ENCODE measurements at places on chromosomes 6 and 20.

DNA sequence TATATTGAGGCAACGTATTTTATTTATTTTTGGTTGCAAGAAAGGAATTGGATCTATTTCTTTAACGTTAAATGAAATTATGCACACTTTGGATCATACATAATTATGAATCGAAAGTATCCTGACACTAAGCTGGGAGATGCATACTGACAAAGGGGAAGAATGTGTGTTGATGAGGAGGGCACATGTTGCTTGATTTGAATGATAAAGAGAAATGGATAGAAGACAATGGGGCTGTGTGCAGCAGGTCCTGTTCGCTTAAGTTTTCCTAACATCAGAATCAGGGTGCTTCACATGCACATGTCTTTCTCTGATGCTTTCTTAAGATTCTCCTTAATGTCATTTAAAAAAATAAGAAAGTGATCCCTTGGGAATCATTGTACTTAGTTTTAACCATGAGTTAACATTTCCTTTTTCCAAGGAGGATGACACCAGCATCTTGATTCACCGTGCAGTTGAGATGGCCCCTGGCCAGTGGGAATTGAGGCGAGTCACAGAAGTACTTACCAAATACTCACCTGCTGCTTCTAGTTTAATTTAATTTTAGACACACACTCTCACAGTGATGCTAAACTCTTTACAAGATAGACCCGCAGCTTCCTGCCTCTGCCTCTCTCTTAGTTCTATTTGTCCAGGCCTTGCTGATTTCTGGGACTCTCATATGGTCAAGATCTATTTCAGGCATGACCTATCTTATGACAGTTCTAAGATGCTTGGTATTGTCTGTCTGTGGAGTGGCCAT is 116.5 kb downstream of the CLIC5 start:
- DNase-seq, result no peak

GRCh38 chr6:37104824-37105147 is 65.2 kb upstream of the PIM1 start:
- DNase-seq, result no peak

DNA sequence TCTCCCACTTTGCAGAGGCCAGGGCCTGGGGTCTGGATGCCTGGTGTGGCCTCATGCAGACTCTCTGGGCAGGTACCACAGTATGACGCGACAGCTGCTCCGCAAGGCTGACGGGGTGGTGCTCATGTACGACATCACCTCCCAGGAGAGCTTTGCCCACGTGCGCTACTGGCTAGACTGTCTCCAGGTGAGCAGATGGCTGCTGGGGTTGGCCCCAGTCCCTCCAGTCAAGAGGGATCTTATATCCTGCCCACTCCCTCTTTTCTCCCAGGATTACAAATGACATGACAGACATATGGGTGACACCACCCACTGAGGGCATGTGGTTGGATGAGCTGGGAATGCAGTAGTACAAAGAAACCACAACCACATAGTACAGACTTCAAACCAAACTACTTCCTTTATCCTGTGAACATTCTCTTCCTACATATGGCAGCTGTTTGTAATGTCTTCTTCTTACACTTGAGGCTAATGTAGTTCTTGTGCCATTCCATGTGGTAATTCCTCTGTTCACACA is 29.9 kb downstream of the RAB44 start:
- DNase-seq, result no peak

GRCh38 chr20:35034145-35034544 is 58.5 kb downstream of the TRPC4AP start:
- DNase-seq, result no peak

DNA sequence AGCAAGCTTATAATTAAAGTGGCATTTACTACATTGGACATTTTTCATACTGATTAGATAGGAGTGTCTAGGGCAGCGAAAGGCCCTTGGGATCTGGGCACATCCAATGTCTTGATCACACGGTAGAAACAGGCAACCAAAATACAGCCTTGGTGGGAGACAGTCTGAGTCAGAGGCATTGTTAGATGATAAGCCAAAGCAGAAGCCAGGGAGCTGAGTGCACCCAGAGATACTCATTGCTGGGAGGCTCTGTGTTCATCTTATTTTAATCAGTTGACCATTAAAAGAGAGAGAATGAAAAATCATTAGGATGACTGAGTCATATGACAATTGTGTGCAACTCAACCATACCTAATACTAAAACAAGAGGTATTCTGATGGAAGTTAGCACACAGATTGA is 109.5 kb downstream of the LCA5 start:
- DNase-seq, result no peak

DNA sequence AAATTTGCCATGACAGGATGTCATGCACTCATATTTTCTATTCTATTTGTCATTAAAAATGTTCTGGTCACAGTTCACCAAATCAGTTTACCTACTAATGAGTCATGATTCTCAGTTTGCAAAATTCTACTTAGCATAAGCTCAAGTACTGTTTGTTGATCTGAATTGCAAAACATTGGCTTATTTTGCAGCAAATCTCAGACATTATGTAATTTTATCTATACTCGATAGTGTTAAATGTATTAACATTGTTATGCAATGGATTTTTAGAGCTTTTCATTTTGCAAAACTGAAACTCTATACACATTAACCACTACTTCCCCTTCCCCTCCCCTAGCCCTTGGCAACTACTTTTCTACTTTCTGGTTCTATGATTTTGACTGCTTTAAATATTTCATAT is 213.8 kb upstream of the ZFP64 start:
- DNase-seq, result no peak

DNA sequence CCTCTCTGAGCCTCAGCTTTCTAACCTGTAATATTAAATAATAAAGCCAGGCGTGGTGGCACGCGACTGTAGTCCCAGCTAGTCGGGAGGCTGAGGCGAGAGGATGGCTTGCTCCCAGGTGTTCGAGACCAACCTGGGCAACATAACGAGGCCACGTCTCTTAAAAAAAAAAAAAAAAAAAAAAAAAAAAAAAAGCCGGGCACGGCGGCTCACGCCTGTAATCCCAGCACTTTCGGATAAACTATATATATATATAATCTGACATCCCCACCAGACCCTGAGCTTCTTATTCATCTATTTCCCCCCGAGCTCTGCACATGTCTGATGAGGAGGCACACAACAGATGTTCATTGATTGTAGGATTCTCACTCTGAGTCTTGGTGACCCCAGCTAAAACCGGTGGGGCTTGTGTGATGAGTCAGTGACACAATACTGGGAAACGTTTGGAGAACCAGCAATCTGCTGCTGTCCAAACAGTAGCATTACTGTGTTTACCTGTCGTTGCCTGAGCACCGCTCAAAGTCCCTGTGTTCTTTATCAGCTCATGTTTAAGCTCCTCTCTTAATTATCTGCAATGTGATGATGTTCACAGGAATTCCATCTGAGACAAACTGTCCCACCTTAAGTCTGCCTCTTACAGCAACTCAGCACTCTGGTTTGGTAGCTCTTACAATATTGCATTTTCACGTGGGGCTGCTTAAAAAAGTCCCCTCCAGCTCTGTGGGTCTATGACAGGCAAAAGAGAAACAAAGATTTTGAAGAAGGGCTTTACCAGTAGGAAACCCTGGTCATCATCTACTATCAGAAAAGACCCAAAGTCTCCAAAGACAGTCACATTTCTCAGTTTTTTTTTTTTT is 1.0 kb upstream of the SPATA2 start:
- DNase-seq, result no peak

DNA sequence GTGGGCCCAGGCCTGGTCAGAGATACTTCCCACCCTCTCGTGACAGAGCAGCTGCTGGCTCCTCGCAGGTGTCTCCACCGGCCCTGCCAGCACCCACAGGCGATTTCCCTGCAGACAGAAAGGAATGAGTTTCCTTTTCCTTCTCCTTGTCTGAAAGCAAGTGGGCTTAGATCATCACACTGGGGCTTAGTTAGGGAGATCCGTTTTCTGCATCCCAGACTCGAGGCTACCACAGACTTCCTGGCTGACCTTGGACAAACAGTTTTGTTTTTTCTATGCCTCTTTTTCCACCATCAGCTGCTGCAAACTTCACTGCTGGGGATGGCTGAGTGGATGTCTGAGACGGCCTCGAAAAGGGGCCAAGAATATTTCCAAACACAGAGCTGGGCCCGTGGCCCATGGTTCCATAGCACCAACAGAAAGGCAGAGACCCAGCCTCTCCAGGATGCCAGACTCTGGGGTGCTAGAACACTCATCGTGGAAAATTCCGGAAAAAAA is 86.5 kb downstream of the BANF2 start:
- no peak for DNase-seq

DNA sequence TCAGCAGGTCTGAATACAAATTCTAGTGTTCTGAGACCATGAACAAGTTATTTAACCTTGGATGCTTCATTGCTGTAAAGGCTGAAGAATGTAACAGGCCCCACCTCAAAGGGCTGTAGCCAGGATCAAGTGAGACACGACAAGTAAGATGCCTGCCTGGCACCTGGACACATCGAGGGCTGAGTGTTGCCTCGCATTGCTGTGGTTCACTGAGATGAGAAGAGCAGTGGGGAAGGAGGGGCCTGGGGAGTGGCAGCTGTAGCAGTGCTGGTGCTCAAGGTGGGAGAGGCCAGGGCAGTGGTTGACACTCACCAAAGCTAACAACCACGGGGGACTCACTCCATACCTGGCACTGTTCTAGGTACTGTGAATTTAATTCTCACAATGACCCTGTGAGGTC is 187.8 kb downstream of the KIF16B start:
- DNase-seq, result no peak

GRCh38 chr20:32751702-32752457 is 8.6 kb upstream of the COMMD7 start:
- DNase-seq, result no peak

DNA sequence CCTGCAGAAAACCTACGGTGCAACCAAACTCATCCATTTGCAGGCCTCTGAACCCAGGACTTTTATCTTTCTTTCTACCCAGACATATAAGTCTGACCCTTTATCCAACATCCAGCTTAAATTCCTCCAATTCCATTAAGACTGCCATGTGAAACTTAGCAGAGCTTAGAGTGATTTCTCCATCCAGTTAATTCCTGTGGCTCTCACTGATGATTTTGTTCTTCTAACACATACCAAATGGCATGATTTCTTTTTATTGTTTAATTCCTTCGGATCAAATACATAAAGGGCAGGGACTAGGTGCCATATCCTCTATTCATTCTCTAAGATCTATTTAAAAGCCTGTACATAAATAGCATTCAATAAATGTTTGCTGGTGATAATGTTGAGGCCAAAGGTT is 92.9 kb downstream of the TASP1 start:
- DNase-seq, result no peak

DNA sequence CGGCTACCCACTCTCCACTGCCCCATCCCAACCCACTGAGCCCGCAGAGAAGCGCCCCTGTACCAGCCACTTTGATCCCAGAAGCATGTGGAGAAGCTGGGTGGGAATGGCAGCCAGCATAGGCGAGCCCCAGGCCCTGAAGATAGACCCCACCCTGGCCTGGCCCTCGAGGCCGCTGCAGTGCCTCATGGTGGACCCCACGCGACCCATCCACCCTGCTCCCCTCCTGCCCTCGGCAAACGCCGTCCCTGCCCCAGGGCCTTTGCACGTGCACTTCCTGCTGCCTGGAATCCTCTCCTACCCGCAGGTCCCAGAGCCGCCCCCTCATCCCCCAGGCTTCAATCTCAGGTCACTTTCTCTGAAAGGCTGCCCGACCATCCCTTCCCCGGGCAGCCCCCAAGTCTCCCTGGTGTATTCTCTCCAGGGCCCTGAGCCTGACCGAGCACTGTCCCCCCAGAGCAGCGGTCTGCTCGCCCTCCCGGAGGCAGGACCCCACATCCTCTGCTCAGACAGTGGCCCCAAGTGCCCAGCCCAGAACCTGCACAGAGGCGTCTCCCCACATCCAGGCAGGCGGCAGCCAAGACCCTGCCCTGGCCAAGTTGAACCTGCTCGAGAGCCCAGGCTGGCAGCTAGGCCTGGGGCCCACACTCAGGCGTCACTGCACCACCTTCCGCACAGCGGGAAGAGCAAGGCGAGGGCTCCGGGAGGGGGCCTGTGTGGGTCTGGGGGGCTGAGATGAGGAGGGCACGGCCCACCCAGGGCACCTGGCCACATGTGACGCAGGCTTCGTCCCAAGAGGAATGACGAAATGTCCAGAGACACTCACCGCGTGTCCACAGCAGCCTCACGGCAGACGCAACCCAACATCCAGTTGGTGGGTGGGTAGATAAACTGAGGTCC is 14.0 kb downstream of the KCNQ2 start:
- no peak for DNase-seq

GRCh38 chr6:11654876-11655275 is 117.3 kb downstream of the TMEM170B start:
- no peak for DNase-seq

DNA sequence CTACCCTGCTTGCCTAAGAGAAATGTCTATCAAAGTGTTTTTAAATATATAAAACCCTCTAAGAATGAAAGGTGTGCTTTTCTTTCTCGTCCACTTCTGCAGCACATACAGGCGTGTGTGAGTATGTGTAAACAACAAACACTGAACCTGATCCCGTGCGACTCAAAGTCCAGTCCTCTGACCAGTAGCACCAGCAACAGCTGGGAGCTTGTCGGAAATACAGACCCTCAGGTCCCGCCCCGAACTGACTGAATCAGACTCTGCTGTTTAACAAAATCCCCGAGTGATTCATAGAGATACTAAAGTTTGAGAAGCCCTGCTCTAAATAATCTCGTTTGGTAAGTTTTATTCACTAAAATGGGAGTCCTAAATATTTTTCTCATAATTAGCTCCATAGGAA is 208.0 kb upstream of the KCNQ5 start:
- DNase-seq, result no peak

GRCh38 chr6:52893803-52894202 is 15.7 kb downstream of the GSTA3 start:
- no peak for DNase-seq

- DNase-seq, result no peak
These were observed 29.6 kb upstream of the TUBB2A start for GRCh38 chr6:3186974-3187382.

GRCh38 chr6:43264599-43265145 is 21.4 kb downstream of the TTBK1 start:
- no peak for DNase-seq

DNA sequence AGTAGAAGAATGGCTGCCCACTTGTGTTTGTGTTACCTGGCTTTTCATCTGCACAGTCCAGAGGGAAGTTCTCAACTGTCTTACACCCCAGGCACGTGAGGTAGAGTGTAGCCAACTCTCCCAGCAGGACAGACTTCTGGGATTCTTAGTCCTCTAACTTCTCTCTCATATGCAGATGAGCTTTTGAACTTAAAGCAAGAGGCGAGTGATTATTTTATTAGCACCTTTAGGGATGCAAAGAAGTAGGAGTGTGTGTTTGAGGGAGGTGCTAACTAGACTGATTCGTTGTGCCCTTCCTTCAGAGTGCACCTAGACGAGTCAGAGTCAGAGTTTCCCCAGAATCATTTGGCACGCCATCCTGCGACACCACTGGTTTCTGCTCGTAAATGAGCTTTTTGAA is 10.8 kb downstream of the CDYL start:
- DNase-seq, result no peak

DNA sequence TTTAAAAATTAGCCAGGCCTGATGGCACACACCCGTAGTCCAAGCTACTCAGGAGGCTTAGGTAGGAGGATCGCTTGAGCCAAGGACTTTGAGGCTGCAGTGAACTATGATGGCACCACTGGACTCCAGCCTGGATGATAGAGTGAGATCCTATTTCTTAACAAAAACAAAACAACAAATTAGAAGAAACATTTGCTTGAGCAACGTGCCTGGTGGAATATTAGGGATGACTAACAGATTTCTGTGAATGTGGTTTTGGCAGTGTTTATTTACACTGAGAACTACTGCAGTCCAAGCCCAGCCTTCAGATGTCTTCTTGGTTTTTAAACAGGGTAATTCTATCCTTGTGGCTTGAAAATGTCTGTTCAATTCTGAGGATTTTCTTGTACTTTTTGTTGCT is 9.2 kb downstream of the PPP1R3G start:
- DNase-seq, result no peak
